ENCODE measurements at places on chromosomes 7 and 10. TPM values are rescaled to one million over a fixed set of nuclear protein-coding genes. Genes with fewer than 3 reads are reported as not detected.
A peak's percentile ranks its signal among the peaks of the same experiment; 100 is the strongest.

GRCh38 chr7:130901209-130901783, 167.3 kb upstream of the KLF14 start:
- peak; percentile 83 for DNase-seq

GRCh38 chr7:36911788-36912187, 187.5 kb upstream of the AOAH start:
- no peak for DNase-seq

GRCh38 chr7:128206747-128207500, 34.2 kb upstream of the LEP start:
- no peak for DNase-seq

GRCh38 chr7:36300696-36301350, 88.8 kb upstream of the ANLN start:
- DNase-seq: peak; percentile 84

The FGFR2 gene
- 2.1 TPM for total RNA-seq

The ZNF518A gene
- 2.8 TPM for total RNA-seq

The SDHAF3 gene
- total RNA-seq: 24.5 TPM

The CDC14C gene
- total RNA-seq: 0.07 TPM

Data from M059J (cell line).